ENCODE measurements at places on chromosomes 3 and 15. TPM values are rescaled to one million over a fixed set of nuclear protein-coding genes. Genes with fewer than 3 reads are reported as not detected.

Gene RLBP1
- not detected for polyA plus RNA-seq

Gene ACY1
- 89.3 TPM for polyA plus RNA-seq

DNA sequence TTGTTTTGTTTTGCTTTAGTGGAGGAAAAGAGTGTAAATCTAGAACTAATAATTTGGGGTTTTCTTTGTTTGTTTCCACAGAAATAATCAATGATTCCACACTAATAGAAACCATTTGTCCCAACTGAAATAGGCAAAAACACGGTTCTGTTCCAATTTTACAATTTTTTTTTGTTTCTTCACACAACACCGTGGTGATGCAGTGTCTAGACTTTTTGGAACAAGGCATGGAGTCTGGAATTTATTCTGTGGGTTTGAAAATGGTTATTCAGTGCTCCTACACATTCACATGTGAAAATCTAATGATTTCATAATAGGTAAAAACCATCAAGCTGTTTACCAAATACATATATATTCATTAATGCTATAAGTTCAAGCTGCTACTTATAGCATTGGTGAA is 629.0 kb upstream of the TGFBR2 start:
- no peak for DNase-seq

- DNase-seq, result no peak
Observed at GRCh38 chr3:43810797-43811196, 120.1 kb downstream of the ABHD5 start.
